ENCODE measurements at places on chromosomes 16 and 17.

- DNase-seq, result no peak
Observed at GRCh38 chr17:80795754-80796153, 195.9 kb upstream of the CHMP6 start.

GRCh38 chr16:2008009-2008526 is 1.6 kb downstream of the ZNF598 start:
- peak; percentile 45 for DNase-seq

- DNase-seq, result peak; percentile 17
Observed at GRCh38 chr16:74275031-74275636, 21.5 kb upstream of the PSMD7 start.

GRCh38 chr17:82642022-82642421 is 6.2 kb downstream of the WDR45B start:
- DNase-seq, result no peak

- DNase-seq, result peak; percentile 59
Observed at GRCh38 chr17:12521416-12521815, 144.3 kb upstream of the MYOCD start.

- DNase-seq, result no peak
Observed at GRCh38 chr16:55671974-55672280, 16.1 kb downstream of the SLC6A2 start.
